ENCODE measurements at places on chromosomes 1 and 21.

- DNase-seq: no peak
These were observed 128.2 kb downstream of the RYR2 start for GRCh38 chr1:237170149-237170548.

GRCh38 chr1:209319057-209319432 lies 264.5 kb upstream of the CAMK1G start:
- DNase-seq: no peak

DNA sequence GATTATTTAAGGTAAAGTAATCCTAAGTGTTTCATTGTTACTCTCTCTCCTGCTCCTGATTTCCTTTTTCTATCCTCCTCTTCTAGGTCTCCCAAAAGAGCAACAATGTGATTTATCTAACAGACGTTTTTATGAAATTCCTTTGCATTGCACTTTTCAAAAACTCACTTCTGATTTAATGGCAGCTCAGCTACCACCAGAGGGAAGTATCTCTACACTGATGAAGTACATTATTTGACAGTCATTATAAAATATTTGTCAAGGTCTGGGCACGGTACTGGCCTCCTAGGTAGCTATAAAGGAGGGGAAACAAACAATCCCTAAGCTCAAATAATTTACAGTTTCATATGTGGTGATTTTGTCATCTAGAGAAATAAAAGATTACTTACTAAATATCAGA lies 15.6 kb downstream of the TMPRSS15 start:
- DNase-seq: no peak

- no peak for DNase-seq
These were observed 248.4 kb upstream of the LRRC7 start for GRCh38 chr1:69319287-69319686.

- DNase-seq: no peak
These were observed 52.8 kb downstream of the FHAD1 start for GRCh38 chr1:15299806-15300205.

DNA sequence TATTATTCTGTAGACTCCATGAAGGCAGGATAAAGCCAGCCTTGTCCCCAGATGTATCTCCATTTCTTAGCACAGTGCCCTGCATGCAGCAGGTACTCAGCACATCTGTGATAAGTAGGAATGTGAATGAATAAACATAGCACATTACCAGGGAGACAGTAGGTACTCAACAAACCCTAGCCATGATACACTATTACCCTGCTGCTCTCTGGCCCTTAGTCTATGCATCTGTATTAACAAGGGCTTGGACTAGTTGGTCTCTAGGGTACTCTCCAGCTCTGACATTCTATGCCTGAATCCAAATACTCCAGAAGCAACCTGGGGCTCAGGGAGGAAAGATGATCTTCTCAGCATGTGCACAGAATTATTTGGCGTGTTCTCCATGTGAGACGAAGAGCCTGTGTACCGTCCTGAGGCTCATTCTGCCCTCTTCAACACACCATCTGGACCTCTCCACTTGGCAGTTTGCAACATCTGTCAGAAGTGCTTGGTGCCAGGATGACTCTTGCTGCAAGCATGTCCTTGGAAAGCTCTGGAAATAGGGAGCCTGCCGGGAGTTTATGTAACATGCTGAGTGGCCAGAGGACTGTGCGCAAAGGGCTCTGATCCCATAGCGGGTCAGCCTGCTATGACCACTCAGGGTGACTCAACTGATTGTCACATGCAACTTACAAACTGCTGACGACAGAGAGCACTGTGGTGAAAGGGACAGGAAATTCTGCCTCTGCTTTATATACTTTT lies 228.2 kb upstream of the USP24 start:
- no peak for DNase-seq

- DNase-seq: no peak
These were observed 154.0 kb upstream of the C1orf87 start for GRCh38 chr1:60227601-60228000.

GRCh38 chr1:15254559-15254958 lies 7.5 kb downstream of the FHAD1 start:
- DNase-seq: no peak

GRCh38 chr1:27357281-27358037 lies 9.3 kb downstream of the MAP3K6 start:
- peak; percentile 80 for DNase-seq

- DNase-seq: no peak
These were observed 5.9 kb downstream of the ZNF644 start for GRCh38 chr1:91015794-91016550.

- DNase-seq: no peak
These were observed 94.2 kb downstream of the KCNN3 start for GRCh38 chr1:154775621-154776605.

DNA sequence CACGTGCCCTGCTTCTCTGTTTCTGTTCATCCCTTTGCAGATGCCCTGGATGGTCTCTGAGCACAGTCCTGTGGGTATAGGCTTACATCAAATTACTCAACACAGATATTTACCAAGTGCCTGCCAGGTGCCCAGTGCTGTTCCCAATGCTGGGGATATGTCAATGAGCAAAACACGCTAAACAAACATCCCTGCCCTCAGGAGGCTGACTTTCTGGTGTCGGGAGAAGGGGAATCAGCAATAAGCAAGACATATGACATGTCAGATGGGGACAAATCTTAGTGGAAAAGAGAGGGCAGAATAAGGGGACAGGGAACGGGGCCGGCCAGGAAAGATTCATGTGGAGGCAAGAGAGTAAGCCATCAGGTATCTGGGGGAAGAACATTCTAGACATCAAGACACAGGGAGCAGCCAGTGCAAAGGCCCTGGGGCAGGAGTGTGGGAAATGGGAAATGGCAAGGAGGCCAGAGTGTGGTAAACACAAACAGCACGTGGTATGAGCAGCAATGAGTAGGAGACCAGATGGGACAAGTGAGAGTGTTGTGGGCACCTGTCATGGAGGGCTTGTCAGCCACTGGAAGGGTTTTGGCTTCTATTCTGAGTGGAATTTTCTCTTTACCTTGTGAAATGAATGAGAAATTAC lies 160.2 kb upstream of the KAZN start:
- DNase-seq: no peak

- DNase-seq: no peak
These were observed 42.9 kb upstream of the LGALS8 start for GRCh38 chr1:236480758-236481436.

DNA sequence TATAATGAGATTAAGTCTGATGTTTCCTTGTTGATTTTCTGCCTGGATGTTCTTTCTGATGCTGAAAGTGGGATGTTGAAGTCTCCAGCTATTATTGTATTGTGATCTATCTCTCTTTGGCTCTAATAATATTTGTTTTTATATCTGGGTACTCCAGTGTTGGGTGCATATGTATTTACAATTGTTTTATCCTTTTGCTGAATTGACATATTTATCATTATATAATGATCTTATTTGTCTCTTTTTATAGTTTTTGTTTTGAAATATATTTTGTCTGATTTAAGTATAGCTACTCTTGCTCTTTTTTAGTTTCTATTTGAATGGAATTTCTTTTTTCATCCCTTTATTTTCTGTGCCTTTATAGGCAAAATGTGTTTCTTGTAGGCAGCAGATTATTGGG lies 522.2 kb upstream of the NEGR1 start:
- no peak for DNase-seq

- no peak for DNase-seq
These were observed 40.2 kb downstream of the WNT9A start for GRCh38 chr1:227907439-227908015.

GRCh38 chr1:171422511-171422910 lies 62.8 kb upstream of the PRRC2C start:
- DNase-seq: no peak

GRCh38 chr21:34039678-34040382 lies 33.5 kb upstream of the MRPS6 start:
- no peak for DNase-seq

DNA sequence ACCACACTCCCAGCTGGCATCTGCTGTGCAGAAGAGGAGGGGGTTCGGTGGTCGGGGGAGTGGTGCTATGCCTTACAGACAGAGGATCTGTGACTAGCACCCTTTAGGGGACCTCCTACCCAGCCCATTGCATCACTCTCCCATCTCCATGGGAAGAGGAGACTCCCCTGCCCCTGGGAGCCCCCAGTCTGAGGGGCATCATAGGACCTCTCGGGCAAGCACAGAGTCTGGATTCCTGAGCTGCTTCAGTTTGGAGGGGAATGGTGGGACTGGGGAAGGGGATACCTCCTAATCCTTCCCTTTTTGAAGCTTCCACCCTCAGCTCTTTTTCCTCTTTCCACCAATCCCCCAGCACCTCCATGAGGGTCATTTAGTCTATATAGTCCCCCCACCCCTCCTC lies 1.4 kb downstream of the INSRR start:
- no peak for DNase-seq

GRCh38 chr1:229156872-229157271 lies 114.0 kb upstream of the RAB4A start:
- DNase-seq: peak; percentile 40

DNA sequence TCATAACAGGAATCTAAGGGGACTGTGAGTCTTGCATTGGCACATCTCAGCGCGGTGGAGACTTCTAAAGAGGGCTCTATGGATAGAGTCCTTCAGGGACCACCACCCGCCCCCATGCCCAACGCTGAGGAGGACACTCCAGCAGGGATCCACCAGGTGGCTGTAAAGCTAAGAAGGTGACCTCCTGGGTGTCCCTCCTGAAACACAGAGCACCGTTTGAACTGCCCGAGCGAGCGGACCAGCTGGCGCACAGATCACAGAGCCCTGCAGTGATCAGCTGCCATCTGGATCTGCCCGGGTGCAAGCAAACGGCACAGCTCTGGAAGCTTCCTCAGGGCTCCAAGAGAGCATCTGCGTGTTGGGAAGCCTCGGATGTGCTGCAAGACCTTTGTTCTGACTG lies 51.3 kb upstream of the LYST start:
- no peak for DNase-seq

- no peak for DNase-seq
These were observed 47.5 kb downstream of the PTPRU start for GRCh38 chr1:29283804-29284195.

DNA sequence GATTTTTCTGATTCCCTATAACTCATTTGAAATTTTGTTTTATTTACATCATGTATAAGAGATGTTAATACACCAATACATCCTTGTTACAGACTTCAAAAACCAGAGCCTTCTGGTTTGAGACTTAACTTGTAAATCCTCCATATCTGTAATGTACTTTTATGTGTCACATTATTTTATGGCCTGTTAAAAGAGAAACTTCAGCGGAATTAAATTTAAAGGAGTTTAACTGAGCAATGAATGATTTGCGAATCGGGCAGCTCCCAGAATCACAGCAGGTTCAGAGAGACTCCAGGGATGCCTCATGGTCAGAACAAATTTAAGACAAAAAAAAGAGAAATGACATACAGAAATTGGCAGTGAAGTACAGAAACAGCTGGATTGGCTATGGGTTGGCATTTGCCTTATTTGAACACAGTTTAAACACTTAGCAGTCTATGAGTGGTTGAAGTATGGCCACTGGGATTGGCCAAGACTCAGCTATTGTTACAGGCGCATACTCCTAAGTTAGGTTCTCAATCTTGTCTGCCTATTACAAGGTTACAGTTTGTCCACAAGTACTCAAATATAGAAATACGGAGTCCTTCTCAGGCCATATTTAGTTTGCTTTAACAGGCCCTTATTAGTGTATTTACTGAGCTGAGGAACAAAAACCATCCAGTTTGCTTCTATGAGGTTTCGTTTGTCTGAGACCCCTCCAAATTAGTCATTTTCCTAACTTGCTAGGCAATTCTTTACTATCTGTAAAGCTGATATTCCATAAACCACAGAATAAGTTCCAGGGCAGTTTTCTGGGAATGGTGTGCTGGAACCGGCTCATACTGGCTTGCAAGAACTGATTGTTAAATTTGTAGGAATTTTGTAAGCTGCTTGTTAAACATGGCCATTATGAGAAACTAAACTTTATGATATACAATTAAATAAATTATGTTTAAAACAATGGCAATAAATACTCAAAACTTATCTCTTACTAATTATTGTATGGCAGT lies 56.2 kb upstream of the WDR26 start:
- no peak for DNase-seq

DNA sequence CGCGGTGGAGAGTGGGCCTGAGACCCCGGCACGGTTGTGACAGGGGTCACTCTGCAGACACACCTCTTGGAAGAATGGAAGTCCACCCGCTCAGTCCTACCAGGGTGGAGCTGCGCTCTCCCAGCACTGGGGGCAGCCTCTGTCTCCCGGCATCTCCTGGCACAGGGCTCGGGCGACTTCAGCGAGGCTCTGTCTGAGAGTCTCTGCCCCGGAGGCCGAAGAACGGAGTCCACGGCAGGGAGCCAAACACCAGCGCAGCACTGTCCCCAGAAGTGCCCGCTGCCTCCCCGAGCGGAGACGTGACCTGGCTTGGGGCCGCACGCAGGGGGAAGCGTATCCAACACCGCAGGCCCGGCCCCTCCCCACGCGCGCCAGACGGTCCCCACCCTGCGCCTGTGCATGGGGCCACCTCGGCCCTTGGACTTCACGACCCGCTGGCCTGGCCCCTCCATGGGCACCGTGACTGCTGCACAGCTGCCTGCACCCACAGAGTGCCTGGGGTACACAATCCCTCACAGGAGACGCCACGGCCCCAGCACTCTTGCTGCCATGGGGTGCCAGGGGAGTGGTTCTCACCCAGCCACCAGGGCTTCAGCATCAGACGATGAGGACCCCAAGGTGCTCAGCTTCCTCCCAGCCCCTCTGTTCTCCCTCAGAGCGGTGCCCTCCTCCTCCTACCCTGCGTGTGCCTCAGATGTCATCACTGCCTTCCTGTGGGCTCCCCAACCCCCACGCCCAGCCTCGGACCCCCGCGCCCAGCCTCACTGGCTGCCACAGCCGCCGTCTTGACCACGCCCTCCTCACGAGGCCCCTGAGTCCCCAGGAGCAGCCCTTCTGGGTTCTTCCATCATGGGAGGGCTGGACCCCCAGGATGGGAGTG lies 14.9 kb upstream of the RNF223 start:
- no peak for DNase-seq

DNA sequence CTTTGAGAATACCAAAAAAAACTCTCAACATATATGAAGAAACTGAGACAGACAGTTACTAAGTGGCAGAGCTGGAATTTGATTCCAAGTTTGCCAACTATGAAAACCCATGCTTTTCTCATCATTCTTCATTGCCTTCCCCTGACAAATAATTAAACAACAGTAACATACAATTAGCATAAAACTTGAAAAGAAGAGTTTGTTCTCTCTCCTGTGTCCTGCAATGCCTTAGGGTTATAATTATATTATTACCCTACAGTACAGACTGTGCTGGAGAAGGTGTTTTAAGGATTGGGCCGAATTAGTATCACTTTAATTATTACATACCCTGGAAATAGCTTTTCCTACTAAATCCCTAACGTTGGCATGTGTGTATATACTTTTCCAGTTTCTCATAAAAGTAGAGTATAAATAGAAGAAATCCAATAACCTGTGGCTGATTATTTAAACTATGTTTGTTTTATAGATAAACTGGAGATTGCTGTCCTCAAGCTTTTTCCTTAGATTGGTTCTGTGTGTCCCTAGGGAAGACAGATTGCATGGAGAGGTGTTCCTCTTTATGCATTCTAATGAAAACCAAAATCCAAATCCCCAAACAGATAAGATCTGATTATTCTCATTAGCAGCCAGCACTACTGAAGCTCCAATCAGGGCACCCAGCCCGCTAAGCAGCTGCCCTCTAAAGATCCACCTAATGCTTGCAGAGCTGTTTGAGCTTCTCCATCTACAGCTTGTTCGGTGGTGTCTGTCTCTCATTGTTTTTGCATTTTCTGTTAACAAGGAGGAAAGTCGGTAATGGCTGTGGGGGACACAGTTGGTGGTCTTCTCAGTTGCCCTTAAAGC lies 156.3 kb downstream of the TM2D1 start:
- no peak for DNase-seq

Measured in NCI-H526 (cell line).